ENCODE measurements at places on chromosomes 2 and 18.

DNA sequence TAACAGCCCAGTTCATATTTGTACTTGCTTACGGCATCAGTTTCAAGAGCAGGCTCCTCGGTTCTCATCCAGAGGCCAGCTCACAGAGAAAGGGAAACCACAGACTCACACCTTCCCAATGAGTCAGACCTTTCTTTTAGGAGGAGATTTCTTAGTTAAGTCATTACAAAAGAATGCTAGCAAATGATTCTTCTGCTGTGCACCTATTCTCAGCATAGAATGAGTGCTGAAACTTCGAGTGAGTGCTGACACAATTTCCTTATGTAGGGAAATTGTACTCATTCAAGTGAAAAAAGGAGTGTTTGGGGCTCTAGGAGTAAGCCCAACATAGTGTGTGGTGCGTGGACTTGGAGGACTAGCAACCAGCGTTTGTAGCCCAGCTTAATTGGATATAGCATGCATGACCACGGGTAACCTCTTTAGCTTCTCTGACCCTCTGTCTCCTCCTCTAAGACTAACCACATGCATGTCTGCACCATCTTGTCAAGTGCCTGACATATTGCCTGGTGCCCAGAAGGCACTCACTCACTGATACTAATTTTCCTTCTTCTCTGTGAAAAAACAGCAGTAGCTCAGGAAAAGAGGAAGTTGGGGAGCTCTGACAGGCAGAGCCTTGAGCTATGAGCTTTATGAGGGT is 87.0 kb downstream of the ALPK2 start:
- DNase-seq: no peak

DNA sequence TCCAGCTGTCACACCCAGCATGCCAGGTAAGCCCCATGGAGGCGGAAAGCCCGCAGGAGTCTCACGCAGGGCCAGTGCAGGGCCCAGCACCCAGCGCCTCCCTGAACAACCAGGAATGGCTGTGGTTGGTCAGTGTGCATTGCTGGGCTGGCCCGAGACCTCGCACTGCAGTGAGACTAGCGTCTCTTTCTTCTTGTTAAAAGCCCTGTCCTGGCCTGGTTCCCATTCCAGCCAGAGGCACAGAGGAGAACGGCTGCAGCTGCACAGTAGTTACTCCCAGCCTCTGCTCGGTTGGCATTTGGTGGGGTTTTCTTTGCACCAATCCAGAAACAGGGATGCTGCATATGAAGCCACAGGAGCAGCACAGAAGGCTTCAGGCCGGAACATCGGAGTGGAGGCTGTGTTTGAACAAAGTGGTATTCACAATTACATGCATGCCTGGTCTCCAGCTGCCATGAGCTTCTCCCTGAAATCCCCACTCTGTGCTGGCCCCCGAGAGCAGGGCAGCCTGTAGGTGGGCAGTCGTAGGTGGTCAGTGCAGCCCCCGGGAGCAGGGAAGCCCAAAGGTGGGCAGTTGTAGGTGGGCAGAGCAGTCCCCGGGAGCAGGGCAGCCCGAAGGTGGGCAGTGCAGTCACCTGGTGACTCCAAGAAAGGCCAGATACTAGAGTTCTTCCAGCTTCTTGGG is 163.7 kb upstream of the PXDN start:
- peak; percentile 23 for DNase-seq

- DNase-seq: no peak
Observed at GRCh38 chr2:42585779-42586178, 17.3 kb downstream of the MTA3 start.

- DNase-seq: no peak
Observed at GRCh38 chr2:26681656-26682055, 10.9 kb upstream of the KCNK3 start.

- no peak for DNase-seq
Observed at GRCh38 chr18:22640281-22640842, 222.6 kb upstream of the CTAGE1 start.

DNA sequence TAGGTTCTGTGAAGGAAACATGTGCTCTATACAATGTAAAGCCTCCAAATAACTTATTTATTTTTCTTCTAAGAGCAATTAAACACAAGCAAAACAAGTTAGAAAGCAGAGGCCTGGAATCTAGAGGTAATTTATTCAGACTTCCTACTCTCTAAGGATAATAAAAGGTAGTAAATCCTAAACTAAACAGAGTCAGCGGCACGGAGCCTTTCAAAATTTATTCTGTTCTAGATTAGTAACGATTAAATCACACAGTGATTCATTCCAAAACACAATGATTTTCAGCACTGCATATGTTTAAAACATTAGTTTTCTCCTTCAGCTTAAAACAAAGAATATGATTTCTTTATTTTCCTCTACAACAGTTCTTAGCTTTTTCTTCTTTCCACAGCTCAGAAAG is 160.9 kb downstream of the FBXO15 start:
- no peak for DNase-seq

- no peak for DNase-seq
Observed at GRCh38 chr2:34666821-34667220, 1067.7 kb upstream of the FAM98A start.

DNA sequence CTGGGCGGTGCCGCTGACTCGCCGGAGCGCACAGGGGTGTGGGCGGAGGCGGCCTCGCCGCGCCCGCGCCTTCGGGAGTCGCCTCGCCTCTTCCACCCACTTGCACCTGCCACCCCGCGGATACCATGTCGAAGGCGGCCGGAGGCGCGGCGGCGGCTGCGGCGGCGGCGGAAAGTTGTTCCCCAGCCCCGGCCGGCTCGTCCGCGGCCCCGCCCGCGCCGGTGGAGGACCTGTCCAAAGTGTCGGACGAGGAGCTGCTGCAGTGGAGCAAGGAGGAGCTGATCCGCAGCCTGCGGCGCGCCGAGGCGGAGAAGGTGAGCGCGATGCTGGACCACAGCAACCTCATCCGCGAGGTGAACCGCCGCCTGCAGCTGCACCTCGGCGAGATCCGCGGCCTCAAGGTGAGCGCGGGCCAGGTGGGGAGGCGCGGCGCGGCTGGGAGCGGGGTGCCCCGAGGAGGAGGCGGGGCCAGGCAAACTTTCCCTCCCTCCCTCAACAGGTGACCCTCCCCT is 766 bp downstream of the CCDC85A start:
- no peak for DNase-seq

GRCh38 chr2:230178546-230179485 is 41.0 kb downstream of the SP110 start:
- DNase-seq: no peak

GRCh38 chr2:74493546-74493945 is 5.9 kb downstream of the LBX2 start:
- no peak for DNase-seq

- no peak for DNase-seq
Observed at GRCh38 chr2:88074854-88075292, 7.2 kb downstream of the SMYD1 start.

- DNase-seq: no peak
Observed at GRCh38 chr2:162053808-162054155, 20.2 kb downstream of the DPP4 start.

DNA sequence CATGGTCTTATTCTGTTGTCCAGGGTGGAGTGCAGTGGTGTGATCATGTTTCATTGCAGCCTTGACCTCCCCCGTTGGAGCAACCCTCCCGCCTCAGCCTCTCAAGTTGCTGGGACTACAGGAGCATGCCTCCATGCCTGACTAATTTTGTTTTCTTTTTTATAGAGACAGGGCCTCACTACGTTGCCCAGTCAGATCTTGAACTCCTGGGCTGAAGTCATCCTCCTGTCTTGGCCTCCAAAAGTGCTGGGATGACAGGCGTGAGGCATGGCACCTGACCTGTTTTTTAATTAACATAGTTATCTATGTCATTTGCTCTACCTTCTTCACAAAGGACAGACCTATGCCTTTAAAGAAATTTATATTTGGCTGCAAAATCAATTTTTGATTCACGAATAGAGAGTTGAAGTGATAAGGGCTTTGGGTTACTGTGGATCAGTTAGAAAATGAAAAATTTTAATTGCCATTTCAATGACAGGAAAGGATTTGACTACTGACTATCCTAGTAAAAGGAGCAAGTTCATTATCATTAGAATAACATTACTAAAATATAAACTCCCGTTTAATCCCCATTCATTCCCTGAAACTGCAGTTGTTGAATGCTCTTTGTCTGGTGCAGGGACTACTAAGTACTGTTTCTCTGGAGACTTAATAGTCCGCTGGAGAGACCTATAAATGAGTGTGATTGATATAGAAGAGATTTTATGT is 3.7 kb downstream of the RNF138 start:
- no peak for DNase-seq

- DNase-seq: peak; percentile 68
Observed at GRCh38 chr2:155714983-155715382, 617.5 kb downstream of the NR4A2 start.
